ENCODE measurements at places on chromosomes 13 and 19. TPM values are rescaled to one million over a fixed set of nuclear protein-coding genes. Genes with fewer than 3 reads are reported as not detected.
A peak's percentile ranks its signal among the peaks of the same experiment; 100 is the strongest.

- no peak for DNase-seq
These were observed 312.5 kb downstream of the TEX29 start for GRCh38 chr13:111632906-111633305.

- DNase-seq: peak; percentile 55
These were observed 27.8 kb downstream of the NFIX start for GRCh38 chr19:13022859-13023636.

DNA sequence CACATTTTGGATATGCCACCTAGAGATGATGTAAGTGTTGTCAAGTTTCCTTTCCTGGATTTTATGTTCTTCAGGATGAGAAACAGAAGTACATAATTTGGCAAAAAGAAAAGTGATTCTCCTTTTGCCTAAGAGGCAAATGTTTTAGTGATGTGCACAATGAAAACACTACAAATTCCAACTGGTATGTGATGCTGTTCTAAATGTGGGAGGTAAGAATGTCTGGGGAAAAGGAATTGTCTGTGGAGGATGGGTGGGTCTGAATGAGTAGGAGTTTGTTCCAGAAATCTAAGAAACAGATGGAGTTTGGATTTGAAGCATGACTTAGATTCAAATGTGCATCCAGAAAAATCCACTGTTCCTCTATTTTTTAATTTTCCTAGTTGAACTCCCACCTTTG lies 473.6 kb upstream of the SPRY2 start:
- no peak for DNase-seq

- no peak for DNase-seq
These were observed 180.5 kb downstream of the IRS2 start for GRCh38 chr13:109605846-109606245.

Gene MBD3L2
- polyA plus RNA-seq: not detected
